ENCODE measurements at places on chromosomes 13 and 19.

DNA sequence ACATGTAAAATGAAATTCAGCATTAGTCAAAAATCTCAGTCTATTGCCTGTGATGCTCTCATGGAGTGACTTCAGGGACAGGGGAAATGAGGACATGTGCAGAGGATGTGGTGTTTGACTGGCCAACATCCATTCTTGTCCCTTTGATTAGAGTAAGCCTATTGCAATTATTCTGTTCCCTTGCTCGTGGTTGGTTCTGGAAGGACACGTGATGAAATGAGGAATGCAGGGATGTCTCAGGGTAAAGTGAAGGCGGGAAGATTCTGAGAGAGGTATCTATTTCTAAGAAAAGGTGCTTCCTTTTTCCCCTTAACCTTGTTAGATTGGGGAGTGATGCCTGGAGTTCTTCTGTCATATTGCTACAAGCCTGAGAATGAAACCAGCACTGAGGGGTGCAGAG is 37.1 kb upstream of the CNMD start:
- no peaks in the 10 kb centered on the region for H3K4me1 ChIP-seq
- no peak overlapping the region for H3K27ac ChIP-seq
- H3K4me3 ChIP-seq, result no peak overlapping the region
- H3K27me3 ChIP-seq, result no peaks in the 10 kb centered on the region
- no peaks in the 10 kb centered on the region for H3K36me3 ChIP-seq
- no peak for DNase-seq

DNA sequence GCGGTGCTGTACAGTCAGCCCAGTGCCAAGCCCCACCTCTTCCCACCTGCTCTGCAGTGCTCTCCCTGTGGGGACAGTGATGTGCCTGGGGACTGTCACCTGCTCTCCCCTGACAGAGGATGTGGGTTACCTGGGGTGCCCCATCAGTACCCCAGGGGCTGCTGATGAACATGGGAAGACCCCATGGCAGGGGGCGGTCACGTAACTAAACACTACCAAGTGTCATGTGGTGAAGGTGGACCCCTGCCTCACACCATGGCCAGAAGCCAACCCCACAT is 12.7 kb downstream of the KDM4B start:
- H3K4me3 ChIP-seq, result no peak overlapping the region
- no peak overlapping the region for H3K27ac ChIP-seq
- DNase-seq, result no peak

- H3K27ac ChIP-seq, result no peak overlapping the region
- H3K4me3 ChIP-seq, result no peak overlapping the region
- peaks cover 49% of the 10 kb centered on the region for H3K36me3 ChIP-seq
These were observed 14.0 kb downstream of the ZC3H4 start for GRCh38 chr19:47099576-47100050.

DNA sequence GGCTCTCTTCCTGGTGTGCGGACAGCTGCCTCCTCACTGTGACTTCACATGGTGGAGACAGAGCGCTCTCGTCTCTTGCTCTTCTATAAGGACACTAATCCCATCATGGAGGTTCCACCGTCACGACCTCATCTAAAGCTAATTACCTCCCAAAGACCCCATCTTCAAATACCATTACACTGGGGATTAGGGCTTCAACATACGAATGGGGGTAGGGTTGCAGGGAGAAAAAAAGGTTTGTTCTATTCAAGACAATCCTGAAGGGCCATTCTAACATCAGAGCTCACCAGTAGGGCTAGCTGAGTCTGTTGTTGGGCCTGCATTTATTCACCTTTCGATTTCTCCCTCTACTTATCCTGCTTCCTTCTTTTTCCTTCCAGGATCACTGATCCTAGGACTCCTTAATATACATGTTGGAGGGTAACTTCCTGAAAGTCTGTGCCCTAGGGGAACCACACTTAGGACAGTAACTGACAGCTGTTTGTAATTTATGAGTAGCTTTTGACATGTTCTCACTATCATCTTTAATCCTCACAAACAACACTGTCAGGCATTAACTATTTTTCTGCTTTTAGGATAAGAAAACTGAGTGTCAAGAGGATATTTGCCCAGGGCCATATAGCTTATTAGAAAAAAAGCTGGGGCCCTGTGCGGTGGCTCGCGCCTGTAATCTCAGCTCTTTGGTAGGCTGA is 18.8 kb upstream of the GTF2F2 start:
- no peaks in the 10 kb centered on the region for H3K27me3 ChIP-seq
- H3K4me3 ChIP-seq, result no peak overlapping the region
- no peaks in the 10 kb centered on the region for H3K36me3 ChIP-seq
- H3K27ac ChIP-seq, result no peak overlapping the region
- DNase-seq, result no peak
- H3K4me1 ChIP-seq, result no peaks in the 10 kb centered on the region

DNA sequence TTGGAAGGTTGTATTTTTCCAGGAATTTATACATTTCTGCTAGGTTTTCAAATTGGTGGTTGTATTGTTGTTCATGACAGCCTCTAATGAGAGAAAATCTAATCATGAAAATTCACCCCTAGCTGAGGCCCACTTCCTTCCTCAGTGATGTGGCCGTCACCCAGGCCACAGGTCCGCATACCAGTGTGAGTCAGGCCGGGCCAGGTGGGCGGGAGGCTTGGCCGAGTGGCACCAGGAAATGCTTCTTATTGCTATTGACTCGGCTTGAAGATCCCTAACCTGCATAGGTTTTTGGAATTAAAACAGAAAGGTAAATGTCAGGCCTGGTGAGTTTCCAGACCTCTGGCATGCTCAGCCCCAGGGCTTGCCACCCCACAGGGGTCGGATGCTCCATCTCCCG is 88.7 kb downstream of the SCGB2B2 start:
- no peak overlapping the region for H3K27ac ChIP-seq
- no peaks in the 10 kb centered on the region for H3K4me1 ChIP-seq
- no peaks in the 10 kb centered on the region for H3K27me3 ChIP-seq

GRCh38 chr19:32829345-32829896 is 40.1 kb downstream of the SLC7A9 start:
- no peak overlapping the region for H3K4me3 ChIP-seq
- H3K27ac ChIP-seq, result no peak overlapping the region
- H3K36me3 ChIP-seq, result no peaks in the 10 kb centered on the region

GRCh38 chr13:107865318-107865575 is 350.1 kb downstream of the LIG4 start:
- DNase-seq, result no peak
- H3K4me3 ChIP-seq, result no peak overlapping the region
- peaks cover 64% of the 10 kb centered on the region for H3K27me3 ChIP-seq
- H3K36me3 ChIP-seq, result no peaks in the 10 kb centered on the region
- peaks cover 24% of the 10 kb centered on the region for H3K4me1 ChIP-seq

GRCh38 chr19:54451331-54451871 is 2.4 kb downstream of the LENG8 start:
- peaks cover 74% of the 10 kb centered on the region for H3K36me3 ChIP-seq
- no peaks in the 10 kb centered on the region for H3K27me3 ChIP-seq
- H3K4me3 ChIP-seq, result no peak overlapping the region

GRCh38 chr13:67140006-67140405 is 90.1 kb downstream of the PCDH9 start:
- H3K27ac ChIP-seq, result no peak overlapping the region
- H3K27me3 ChIP-seq, result no peaks in the 10 kb centered on the region
- H3K4me3 ChIP-seq, result no peak overlapping the region
- no peaks in the 10 kb centered on the region for H3K36me3 ChIP-seq

- H3K27ac ChIP-seq, result no peak overlapping the region
- no peak for DNase-seq
- H3K36me3 ChIP-seq, result no peaks in the 10 kb centered on the region
- H3K27me3 ChIP-seq, result no peaks in the 10 kb centered on the region
- no peak overlapping the region for H3K4me3 ChIP-seq
These were observed 173.3 kb downstream of the COL4A1 start for GRCh38 chr13:110133425-110134235.

DNA sequence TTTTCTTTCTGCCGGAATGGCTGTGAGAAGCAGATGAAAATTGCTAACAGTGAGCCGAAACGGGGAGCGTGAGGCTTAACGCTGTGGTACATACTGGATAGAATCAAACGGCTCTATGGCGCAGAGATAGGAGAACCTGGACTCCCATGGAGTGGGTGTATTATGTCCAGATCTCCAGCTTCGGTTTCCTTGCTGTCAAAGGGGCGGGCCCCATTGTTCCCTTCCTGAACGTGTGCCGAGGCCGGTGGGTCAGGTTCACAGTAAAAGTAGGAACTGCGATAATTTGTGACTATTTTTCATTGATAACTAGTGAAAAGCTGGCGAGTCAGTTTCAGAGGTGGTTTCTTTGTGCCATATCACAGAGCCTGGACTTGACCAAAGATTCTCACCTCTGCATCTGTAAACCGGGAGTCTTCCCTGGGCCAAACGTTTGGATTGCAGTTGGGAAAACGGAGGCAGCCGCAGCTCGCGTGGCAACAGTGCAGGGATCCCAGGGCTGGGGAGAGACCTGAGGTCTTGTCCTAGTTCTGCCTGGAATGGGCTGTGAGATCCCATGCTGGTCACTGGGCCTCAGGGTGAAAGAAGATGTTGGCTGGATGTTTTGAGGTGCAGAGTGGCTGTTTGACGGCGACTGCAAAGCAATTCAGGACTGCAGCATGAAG is 752 bp downstream of the RPL18A start:
- H3K27me3 ChIP-seq, result no peaks in the 10 kb centered on the region
- H3K36me3 ChIP-seq, result peaks cover 57% of the 10 kb centered on the region
- peak overlapping the region; percentile 89 for H3K4me3 ChIP-seq
- H3K27ac ChIP-seq, result peak overlapping the region; percentile 62

- no peaks in the 10 kb centered on the region for H3K27me3 ChIP-seq
- H3K4me1 ChIP-seq, result no peaks in the 10 kb centered on the region
- H3K36me3 ChIP-seq, result peaks cover 84% of the 10 kb centered on the region
- DNase-seq, result no peak
These were observed 10.2 kb downstream of the PRPF31 start for GRCh38 chr19:54125713-54126112.

DNA sequence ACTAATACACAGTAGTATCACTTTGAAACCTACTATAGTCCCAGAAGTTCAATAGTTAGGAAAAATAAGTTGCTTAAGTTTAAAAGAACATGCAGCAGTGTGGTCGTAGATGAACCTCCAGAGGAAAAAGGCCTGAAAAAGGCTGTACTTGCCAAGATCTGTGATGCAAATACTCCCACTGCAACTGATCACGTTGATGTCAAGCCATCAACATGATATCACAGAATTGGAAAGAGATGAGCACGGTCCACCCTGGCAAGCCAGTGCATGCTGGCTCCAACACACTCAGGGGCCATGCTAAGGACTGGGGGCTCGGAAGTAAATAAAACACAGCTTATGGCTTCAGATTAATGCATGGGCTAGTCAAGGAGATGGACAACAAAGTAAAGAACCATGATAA is 71.8 kb upstream of the LRCH1 start:
- H3K36me3 ChIP-seq, result no peaks in the 10 kb centered on the region
- no peaks in the 10 kb centered on the region for H3K4me1 ChIP-seq
- no peak overlapping the region for H3K4me3 ChIP-seq
- H3K27ac ChIP-seq, result no peak overlapping the region
- H3K27me3 ChIP-seq, result no peaks in the 10 kb centered on the region

- no peak overlapping the region for H3K4me3 ChIP-seq
- no peaks in the 10 kb centered on the region for H3K27me3 ChIP-seq
- H3K36me3 ChIP-seq, result peaks cover 23% of the 10 kb centered on the region
- no peak overlapping the region for H3K27ac ChIP-seq
These were observed 93.3 kb upstream of the SLC15A1 start for GRCh38 chr13:98845742-98846141.

DNA sequence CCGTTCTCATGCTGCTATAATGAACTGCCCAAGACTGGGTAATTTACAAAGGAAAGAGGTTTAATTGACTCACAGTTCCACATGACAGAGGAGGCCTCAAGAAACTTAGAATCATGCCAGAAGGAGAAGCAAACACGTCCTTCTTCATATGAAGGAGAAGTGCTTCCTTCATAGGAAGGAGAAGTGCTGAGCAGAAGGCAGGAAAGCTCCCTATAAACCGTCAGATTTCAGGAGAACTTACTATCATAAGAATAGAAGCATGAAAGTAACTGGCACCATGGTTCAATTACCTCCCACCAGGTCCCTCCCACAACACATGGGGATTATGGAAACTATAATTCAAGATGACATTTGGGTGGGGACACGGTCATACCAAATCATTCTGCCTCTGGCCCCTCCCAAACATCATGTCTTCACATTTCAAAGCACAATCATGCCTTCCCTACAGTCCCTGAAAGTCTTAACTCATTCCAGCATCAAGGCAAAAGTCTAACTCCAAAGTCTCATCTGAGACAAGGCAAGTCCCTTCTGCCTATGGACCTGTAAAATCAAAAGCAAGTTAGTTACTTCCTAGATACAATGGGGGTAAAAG is 10.6 kb downstream of the ACOD1 start:
- no peaks in the 10 kb centered on the region for H3K4me1 ChIP-seq
- H3K36me3 ChIP-seq, result no peaks in the 10 kb centered on the region
- H3K4me3 ChIP-seq, result no peak overlapping the region
- no peak overlapping the region for H3K27ac ChIP-seq
- DNase-seq, result no peak
- no peaks in the 10 kb centered on the region for H3K27me3 ChIP-seq
